Activated naive CD8-positive, alpha-beta T cell treated with anti-CD3 and anti-CD28 coated beads, Interleukin-2, amount 10 ng/mL, durations not matched to agents 7 days and 5 days (primary cell): ENCODE measurements at places on chromosomes 2 and 18. TPM values are rescaled to one million over a fixed set of nuclear protein-coding genes. Genes with fewer than 3 reads are reported as not detected.

- no peak overlapping the region for H3K4me3 ChIP-seq
- H3K27me3 ChIP-seq, result peaks cover 2% of the 10 kb centered on the region
- H3K36me3 ChIP-seq, result no peaks in the 10 kb centered on the region
Measured at GRCh38 chr2:25198209-25198525, 29.8 kb upstream of the POMC start.

- peak overlapping the region; percentile 41 for H3K4me3 ChIP-seq
- H3K27me3 ChIP-seq, result no peaks in the 10 kb centered on the region
- H3K27ac ChIP-seq, result peak overlapping the region; percentile 80
- peaks cover 62% of the 10 kb centered on the region for H3K36me3 ChIP-seq
- H3K4me1 ChIP-seq, result peaks cover 18% of the 10 kb centered on the region
Measured at GRCh38 chr2:171042253-171042969, 113.4 kb downstream of the GORASP2 start.

CRYGC gene
- total RNA-seq, result not detected

DNA sequence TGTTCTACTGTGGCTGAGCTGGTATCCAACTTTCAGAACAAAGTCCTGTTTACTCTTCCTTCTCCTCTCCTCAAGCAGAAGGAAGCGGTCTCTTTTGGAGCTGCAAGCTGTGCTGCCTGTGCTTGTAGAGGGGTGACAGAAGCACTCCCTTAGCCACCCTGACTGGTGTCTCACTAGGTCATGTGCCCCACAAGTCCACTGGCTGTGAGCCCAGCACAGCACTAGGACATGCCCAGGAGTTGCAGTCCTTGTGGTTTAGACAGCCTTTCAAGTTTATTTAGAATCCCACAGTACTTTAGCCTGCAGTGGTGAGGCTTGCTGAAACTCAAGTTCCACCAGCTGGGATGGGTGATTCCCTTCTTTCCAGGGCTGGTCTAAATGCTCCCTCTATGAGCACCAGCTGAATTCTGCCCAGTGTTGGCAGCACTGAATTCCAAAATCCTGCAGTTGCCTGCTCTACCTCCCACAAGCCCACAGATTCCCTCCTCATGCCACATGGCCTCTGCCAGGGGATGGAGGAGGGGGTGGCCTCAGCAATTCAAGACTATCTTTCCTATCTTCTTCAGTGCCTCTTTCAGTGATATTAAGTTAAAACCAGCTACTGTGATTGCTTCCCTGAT, 61.2 kb downstream of the CCDC85A start:
- H3K27ac ChIP-seq, result no peak overlapping the region
- H3K36me3 ChIP-seq, result no peaks in the 10 kb centered on the region
- H3K4me3 ChIP-seq, result no peak overlapping the region

DNA sequence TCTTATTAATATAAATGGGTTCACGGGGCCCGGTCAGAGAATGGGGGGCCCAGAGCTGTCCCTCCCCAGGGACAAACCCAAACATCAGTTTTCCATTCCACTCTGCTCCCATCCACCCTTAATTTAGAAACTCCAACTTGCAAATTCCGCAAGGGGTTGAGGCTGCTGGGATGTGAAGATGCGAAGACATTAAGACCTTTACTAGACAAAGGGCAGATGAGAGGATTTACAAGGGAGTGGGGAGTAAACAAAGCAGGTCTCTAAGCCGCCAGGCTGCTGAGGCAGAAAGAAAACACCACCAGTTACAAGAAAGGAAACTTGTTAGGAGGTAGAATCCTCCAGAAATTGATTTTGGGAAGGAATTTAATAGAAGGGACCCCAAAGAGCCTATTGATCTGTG, 33.1 kb downstream of the MARCO start:
- H3K4me3 ChIP-seq, result no peak overlapping the region
- H3K4me1 ChIP-seq, result no peaks in the 10 kb centered on the region
- no peak for DNase-seq
- no peaks in the 10 kb centered on the region for H3K36me3 ChIP-seq
- peaks cover 6% of the 10 kb centered on the region for H3K27me3 ChIP-seq

SERPINB12 gene
- total RNA-seq, result not detected

FBXO48 gene
- 4.0 TPM for total RNA-seq

GRCh38 chr2:204900487-204900886, 355.2 kb downstream of the PARD3B start:
- H3K36me3 ChIP-seq, result peaks cover 69% of the 10 kb centered on the region
- H3K4me3 ChIP-seq, result no peak overlapping the region
- peak overlapping the region; percentile 60 for H3K27ac ChIP-seq
- no peaks in the 10 kb centered on the region for H3K27me3 ChIP-seq

DNA sequence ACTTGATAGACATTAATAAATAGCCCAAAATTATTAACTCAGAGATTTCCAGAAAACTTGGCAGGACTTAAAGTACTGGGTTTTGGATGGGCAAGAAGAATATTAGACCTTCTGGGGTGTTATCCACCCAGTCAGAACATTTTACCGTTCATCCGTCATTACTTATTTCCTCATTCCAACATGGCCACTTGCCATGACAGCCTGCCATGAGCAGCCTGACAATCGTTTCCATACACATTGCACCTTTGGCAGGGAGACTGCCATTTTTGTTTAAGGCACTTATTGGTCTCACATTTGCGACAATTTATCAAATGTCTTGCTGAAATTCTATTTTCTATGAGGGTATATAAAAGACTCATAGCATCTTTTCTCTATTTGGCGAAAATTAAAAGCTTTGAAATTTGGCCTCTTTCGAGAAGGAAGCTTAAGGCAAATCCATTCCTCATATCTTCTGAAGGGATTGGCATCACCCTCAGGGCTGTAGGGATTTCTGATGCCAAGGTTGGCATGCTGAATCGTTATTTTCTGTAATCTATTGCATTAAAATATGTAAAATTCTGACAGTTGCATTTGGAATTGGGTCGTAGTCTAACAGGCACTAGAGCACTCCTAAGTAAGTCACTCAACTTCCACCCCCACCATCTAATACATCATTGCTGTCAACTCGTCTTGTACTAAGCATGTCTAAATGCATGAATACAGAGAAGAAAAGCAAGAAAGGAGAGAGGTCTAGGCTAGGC, 406.3 kb upstream of the PIK3C3 start:
- H3K4me3 ChIP-seq, result no peak overlapping the region
- no peak overlapping the region for H3K27ac ChIP-seq
- no peaks in the 10 kb centered on the region for H3K4me1 ChIP-seq
- no peak for DNase-seq

DNA sequence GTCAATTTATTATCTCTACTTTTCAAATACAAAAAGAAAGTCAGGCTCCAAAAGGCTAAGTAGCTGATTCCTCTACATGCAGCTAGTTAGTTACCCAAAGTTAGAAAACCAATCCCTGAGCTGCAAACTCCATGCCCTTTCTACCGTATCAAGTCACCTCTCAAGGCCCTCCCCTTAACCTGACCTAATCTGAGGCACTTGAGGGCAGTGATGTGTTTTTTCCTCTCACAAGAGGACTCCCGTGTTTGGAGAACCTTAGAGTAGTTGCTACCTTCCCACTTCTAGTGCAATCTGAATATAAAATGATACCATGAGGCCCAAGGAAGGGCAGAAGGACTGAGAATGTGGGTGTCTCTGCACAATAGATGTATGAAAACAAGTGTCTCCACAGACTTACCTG, 907.9 kb upstream of the CELF4 start:
- no peak overlapping the region for H3K27ac ChIP-seq
- H3K36me3 ChIP-seq, result no peaks in the 10 kb centered on the region
- DNase-seq, result no peak
- no peaks in the 10 kb centered on the region for H3K27me3 ChIP-seq
- H3K4me1 ChIP-seq, result no peaks in the 10 kb centered on the region

SGPP2 gene
- total RNA-seq, result 1.2 TPM

SOX11 gene
- not detected for total RNA-seq

DNA sequence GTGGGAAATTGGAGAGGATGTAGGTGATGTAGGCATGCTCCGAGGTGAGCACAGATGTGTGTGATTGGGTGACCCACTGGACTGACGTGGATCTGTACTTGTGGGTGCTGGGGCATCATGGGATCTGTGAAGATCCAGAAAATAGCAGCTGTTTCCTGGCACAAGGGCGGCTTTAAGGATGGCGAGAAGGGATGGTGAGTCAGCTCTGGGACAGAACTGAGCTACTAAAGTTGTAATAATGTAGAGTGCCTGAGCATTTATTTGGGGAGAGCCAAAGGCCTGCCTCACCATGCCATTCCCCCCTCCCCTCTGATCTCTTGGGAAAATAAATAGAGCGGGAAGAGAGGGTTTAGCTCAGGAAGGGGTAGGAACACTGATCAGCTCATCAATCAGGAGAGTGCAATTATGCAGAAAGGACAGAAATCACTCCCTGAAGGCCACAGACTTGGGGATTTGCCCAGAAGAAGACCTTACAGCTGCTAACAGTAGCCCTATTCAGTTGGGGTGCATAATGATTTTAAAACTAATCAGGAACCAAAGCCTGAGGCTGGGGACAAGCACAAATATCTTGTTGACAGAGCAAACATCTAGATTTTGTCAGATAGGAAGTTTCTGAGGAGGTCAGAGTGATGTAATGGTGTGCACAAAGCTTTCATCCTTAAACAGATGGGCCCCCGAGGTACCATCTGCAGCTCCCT, 30.3 kb downstream of the TANC1 start:
- H3K4me1 ChIP-seq, result peaks cover 3% of the 10 kb centered on the region
- H3K27me3 ChIP-seq, result peaks cover 8% of the 10 kb centered on the region
- DNase-seq, result no peak
- no peak overlapping the region for H3K4me3 ChIP-seq
- no peaks in the 10 kb centered on the region for H3K36me3 ChIP-seq

DNA sequence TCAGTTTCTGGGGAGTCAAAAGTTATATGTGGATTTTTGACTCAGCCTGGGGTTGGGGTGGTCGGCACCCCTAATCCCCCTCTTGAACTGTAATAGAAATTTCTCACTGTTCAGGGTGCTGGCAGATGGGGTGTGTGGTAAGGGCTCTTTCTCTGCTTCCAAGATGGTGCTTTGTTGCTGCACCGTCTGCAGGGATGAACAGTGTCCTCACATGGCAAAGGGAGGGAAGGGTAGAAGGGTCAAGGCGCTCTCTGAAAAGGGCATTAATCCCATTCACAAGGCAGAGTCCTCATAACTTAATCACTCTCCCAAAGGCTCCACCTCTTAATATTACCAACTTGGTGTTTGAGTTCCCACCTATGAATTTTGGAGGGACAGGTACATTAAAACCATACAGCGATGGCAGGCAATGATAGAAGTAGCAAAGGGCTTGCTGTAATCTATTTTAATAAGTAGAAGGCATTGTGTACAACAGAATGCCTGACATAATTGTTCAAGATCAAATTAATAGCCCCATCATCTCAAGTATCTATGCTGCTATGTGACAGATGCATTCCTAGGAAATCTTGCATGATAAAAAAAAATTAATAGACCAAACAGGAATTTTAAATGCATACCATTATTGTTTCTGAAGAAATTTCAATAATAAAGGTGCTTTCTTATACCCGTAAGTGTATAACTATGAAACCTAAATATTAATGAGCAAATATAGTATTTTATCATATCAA, 28.1 kb downstream of the MMADHC start:
- H3K4me1 ChIP-seq, result no peaks in the 10 kb centered on the region
- H3K36me3 ChIP-seq, result no peaks in the 10 kb centered on the region
- H3K27ac ChIP-seq, result no peak overlapping the region
- peaks cover 8% of the 10 kb centered on the region for H3K27me3 ChIP-seq
- H3K4me3 ChIP-seq, result no peak overlapping the region
- DNase-seq, result no peak

DNA sequence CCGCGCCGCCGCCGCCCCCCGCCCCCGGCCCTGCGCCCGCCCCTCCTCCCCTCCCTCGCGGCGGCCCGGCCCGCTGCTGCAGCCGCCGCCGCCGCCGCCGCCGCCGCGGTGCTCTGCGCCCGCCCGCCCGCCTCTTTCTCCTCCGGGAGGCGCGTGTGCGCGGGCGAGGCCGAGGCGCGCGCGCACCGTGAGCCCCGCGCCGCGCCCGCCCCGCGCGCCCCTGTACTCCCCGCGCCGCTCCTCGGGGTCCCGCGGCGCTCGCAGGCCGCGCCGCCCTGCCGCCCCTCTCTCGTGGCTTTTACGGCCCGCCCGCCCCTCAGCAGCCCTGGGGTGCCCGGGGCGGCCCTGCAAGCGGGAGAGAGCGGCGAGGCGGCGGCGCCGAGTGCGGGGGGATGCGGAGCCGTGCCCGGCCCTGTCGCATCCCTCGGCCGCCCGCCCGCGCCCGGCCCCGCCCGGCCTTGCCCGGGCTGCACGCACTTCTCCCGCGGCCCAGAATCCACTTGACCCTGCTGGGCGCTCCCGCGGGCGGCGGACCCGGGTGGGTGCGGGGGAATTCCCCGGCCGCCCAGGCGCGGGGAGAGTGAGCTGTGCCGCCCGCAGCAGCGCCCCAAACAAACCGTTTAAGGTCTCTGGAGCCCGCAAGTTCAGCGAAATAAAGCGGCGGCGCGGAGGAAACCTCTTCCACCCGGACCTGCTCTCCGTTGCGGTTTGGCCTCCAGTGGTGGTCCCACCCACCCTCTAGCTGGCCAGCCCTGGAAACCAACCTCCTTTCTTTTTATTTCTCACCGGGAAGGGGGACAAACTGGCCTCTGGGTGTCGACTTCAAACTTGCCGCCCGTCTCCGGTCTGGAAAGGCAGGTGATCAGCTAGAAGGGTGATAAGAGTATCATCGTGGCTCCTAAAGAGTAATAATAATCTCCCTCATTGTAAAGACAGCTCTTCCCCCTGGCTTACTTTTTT, 37.4 kb downstream of the AFF3 start:
- H3K4me1 ChIP-seq, result peaks cover 3% of the 10 kb centered on the region
- peak overlapping the region; percentile 72 for H3K4me3 ChIP-seq
- DNase-seq, result peak; percentile 42

- DNase-seq, result no peak
- H3K27ac ChIP-seq, result no peak overlapping the region
- H3K4me3 ChIP-seq, result no peak overlapping the region
- H3K27me3 ChIP-seq, result peaks cover 2% of the 10 kb centered on the region
- H3K4me1 ChIP-seq, result no peaks in the 10 kb centered on the region
Measured at GRCh38 chr2:236947896-236948295, 137.8 kb upstream of the COPS8 start.

SETBP1 gene
- 1.8 TPM for total RNA-seq

- no peak for DNase-seq
- H3K4me3 ChIP-seq, result no peak overlapping the region
- no peaks in the 10 kb centered on the region for H3K4me1 ChIP-seq
- no peaks in the 10 kb centered on the region for H3K27me3 ChIP-seq
- H3K36me3 ChIP-seq, result no peaks in the 10 kb centered on the region
Measured at GRCh38 chr2:82062463-82062862, 1757.9 kb upstream of the LRRTM1 start.

DNA sequence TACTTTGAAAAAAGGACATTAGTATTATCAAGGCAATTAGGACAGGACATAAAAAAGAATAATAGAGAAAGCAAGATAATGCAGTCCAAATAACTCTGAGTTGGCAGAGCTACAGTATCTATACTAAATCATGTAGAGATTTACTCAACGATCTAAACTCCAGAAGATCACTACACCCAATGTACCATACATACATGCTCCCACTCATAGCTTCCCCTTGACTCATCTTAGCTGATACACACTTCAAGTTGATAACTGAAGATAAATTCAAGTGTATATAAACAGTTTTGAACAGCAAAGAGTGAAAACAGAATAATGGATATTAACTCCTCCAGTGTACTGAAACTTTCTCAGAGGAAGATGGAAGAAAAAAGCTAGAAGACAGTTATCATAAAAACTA, 78.5 kb downstream of the SESTD1 start:
- peaks cover 4% of the 10 kb centered on the region for H3K4me1 ChIP-seq
- DNase-seq, result no peak
- no peaks in the 10 kb centered on the region for H3K27me3 ChIP-seq

GRCh38 chr2:213723707-213724106, 439.4 kb downstream of the SPAG16 start:
- H3K4me1 ChIP-seq, result no peaks in the 10 kb centered on the region
- no peak for DNase-seq
- H3K4me3 ChIP-seq, result no peak overlapping the region
- no peak overlapping the region for H3K27ac ChIP-seq
- no peaks in the 10 kb centered on the region for H3K27me3 ChIP-seq
